NCI-H446 (cell line): ENCODE measurements at places on chromosomes 13 and 19.
A peak's percentile ranks its signal among the peaks of the same experiment; 100 is the strongest.

- no peak for DNase-seq
Observed at GRCh38 chr13:95354156-95354555, 52.9 kb upstream of the ABCC4 start.

- DNase-seq = no peak
Observed at GRCh38 chr13:57629391-57629804, 2.1 kb upstream of the PCDH17 start.

- DNase-seq = no peak
Observed at GRCh38 chr19:3188627-3189596, 3.2 kb downstream of the NCLN start.

DNA sequence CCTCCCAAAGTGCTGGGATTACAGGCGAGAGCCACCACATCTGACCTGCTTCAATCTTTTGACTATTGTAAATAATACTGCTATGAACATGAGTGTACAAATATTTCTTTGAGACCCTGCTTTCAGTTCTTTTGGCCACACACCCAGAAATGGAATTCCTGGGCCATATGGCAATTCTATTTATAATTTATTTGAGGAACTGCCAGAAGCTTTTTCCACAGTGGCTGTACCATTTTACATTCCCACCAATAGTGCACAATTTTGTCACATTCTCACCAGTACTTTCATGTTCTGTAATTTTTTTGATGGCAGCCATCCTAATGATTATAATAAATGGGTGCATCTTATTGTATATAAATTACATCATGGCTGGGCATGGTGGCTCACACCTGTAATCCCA is 13.7 kb upstream of the FCER2 start:
- peak; percentile 13 for DNase-seq

DNA sequence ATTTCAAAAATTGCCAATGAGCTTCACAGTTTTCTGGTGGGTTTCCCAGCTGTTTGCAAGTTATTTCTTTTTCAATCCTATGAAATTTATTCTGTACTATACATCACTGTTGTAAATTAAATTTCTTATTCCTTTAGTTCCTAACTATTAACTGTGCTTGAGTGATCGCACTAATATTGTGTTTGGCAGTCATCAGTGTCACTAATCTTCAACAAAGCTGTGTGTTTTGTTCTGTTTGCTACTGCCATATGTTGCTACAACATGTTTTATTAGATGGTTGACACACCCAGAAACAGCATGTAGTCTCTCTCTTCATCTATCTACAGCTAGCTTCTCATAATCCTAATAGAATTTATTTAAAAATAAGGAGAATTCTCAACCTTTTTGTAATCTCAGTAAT is 453.6 kb upstream of the PRR20A start:
- DNase-seq = peak; percentile 14
